Heart right ventricle (tissue), 16 donors: ENCODE measurements at places on chromosomes 1 and 21.

DNA sequence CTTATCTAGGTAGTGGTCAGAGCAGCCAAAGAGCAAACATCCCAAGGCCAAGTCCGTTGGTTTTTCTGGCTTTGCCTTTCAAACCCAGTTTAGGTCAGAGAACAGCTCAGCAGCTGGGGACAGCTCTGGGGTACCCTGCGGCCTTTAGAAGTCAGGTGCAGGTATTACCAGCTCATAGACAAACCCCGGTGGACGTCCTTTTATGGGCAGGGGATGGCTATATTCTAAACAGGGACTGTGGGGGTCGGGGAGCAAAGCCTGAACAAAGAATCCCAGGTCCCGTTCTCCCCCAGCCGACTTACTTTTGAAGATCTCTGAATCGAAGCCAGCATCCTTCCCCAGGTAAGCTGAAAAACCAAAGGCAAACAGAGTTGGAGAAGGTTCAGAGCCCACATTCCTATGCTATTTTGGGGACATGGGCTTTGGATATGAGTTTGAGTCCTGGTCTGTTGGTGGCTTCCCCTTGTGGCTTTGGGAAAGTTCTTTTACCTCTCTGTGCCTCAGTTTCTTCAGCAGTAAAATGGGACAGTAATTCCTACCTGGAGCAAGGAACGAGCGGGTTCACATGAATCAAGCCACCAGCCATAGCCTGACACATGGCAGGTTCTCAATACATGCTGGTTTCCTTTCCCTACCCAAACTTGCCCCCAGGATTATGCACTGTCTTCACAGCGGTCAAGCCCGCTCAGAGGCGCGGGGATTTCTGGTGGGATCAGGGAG is 16.6 kb downstream of the MYOM3 start:
- DNase-seq = no peak

- no peak for DNase-seq
Measured at GRCh38 chr1:167805041-167805556, 83.3 kb downstream of the MPZL1 start.

GRCh38 chr1:109249654-109250401 is 489 bp downstream of the CELSR2 start:
- no peak for DNase-seq

DNA sequence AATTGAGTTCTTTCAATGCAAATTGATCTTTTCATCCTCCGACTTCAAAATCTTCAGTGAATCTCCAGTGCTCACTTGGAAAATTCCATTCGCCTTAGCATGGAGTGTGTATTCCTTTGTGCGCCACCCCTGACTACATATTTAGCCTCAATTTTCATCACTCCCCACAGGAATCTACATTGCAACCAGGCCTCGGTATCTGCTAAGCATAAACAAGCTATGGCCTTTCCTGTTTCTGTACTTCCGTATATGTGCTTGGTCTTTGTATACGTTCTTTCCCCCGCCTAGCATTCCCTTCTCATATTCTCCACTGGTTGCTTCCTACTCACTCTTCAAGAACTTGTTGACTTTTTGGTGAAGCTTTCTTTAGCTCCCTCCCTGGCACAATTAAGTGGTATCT is 470.8 kb downstream of the LMO4 start:
- no peak for DNase-seq

GRCh38 chr1:168466092-168466713 is 77.6 kb downstream of the XCL2 start:
- no peak for DNase-seq

DNA sequence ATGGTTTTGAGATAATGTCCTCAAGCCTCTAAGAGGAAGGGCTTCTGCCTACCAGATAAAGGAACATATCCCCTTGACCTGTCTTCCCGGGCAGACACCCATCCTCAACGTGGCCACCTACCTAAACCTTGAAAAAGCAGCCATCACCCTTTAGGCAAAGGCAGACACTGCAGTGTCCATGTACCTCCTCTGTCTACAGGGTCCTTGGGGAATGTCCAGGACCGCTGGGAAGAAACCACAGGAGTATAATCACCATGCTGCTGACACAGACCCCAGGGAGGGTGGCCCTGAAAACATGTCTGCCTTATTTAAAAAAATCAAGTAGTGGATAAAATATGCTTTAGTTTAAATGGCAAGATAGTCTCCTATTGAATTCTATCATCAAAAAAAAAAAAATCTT is 16.6 kb downstream of the BCAR3 start:
- no peak for DNase-seq

DNA sequence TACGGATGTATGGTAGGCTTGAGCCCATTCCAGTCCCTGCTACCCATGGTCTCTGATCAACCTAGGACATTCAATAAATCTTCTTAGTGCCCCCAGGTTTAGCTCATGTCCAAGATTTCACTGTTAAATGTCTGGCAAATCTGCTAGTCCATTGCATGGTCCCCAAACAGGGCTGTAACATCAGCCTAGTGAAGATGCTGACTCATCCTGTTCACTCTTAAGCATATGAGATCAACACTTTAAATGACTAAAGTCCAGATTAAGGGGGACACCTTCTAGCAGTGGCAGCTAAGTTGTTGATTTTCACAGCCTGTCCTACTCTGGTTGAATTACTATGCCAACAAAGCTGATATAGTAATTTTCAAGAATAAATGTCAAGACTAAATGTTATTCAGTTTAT is 46.5 kb upstream of the NUF2 start:
- DNase-seq = no peak

DNA sequence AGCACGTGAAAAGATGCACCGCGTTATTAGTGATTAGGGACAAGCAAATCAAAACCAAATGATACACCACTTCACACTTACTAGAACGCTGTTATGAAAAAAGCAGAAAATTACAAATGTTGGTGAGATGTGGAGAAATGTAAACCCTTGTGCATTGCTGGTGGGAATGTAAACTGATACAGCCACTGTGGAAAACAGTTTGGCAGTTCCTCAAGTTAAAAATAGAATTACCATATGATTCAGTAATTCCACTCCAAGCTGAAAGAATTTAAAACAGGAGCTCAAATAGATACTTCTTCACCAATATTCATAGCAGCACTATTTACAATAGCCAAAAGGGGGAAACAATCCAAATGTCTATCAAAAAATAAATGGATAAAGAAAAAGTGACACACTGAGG is 10.3 kb upstream of the EVI5 start:
- no peak for DNase-seq

- peak; percentile 6 for DNase-seq
Measured at GRCh38 chr1:99004861-99005442, at the start of gene PLPPR5. Gene PLPPR5, minus strand, starts transcription at chr1:99004861. Its CDS starts 190 bp downstream, at chr1:99004671.

DNA sequence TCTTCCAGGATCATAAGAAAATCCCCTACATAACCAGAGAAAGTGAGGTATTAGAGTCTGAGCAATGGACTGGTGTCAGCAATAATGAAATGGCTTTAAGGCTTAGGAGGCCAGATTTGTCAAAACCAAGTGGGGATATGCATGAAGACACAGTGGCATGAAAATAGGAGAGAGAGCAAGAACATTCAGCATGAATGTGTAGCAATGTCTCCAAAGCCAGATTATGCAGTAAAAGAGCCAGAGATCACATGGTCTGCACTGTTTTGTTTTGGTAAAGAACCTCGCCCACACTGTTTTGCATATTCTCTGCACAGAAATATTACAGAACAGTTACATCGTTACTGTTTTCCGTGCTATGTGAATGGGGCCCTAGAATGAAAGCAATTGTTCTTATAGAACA is 589.4 kb downstream of the PLPP3 start:
- DNase-seq = no peak

- DNase-seq = no peak
Measured at GRCh38 chr1:21671915-21672314, 2.8 kb upstream of the RAP1GAP start.

GRCh38 chr1:178646821-178647220 is 78.2 kb upstream of the RALGPS2 start:
- no peak for DNase-seq

DNA sequence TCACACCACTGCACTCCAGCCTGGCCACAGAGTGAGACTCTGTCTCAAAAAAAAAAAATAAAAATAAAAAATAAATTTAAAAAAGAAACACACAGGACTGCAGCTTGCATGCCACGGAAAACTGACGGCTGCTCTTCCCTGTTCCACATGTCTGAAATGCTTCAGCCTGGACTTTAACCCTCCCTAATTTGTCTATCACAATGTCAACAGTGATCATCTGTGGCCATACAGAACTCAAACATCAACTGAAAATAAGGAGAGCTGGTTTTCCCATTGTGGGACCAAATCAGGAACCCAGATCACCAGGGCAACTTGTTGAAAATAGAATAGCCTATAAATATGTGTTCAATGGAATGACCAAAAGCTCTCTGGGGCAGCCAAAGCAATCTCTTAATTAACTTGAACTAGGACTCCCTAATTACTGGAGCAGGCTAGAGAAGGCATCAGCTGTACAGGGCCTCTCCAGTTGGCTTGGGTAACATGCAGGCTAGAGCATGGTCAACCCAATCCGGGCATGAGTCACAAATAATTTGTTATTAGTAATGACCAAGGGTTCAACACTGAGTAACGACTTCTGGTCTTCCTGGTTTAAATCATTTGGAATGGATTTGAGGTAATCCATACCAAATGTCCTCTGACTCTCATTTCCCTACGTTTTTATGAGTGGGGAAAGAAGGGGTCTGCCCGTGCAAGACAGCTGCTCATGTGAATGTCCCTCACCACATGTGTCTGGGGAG is 62.7 kb upstream of the KAZN start:
- DNase-seq = no peak

DNA sequence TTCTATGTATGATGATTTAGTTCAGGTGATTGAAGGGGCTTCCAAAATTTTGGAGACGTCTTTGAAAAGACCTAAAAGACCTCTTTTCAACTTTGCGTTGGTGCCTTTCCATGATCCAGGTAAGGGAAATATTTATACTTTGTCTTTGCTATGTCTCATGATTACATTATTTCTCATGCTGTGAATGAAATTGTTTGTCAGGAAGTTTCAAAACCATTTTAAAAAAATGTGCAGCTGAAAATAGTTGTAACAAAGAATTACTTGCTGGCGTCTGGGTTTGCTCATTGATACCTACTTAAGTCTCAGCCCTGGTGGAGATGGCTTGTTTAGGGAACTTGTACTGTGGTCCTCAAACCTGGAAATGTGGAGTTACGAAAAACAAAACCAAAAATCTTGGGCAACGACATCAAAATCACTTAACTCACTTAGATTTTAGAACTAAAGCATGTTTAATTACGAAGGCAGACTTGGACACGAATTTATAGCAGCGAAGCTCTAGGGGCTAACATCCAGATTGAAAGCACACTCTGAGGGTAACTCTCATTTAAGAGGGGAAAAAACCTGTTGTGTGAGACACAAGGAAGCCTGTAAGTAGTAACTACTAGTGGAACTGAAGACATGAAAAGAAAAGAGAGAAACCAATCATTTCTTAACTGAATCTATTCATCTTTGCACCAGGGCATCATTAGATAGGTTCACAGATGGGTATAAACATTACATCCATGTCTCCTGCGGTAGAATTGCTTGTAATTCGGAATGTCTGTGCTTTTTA is 924 bp downstream of the HMCN1 start:
- DNase-seq = no peak

DNA sequence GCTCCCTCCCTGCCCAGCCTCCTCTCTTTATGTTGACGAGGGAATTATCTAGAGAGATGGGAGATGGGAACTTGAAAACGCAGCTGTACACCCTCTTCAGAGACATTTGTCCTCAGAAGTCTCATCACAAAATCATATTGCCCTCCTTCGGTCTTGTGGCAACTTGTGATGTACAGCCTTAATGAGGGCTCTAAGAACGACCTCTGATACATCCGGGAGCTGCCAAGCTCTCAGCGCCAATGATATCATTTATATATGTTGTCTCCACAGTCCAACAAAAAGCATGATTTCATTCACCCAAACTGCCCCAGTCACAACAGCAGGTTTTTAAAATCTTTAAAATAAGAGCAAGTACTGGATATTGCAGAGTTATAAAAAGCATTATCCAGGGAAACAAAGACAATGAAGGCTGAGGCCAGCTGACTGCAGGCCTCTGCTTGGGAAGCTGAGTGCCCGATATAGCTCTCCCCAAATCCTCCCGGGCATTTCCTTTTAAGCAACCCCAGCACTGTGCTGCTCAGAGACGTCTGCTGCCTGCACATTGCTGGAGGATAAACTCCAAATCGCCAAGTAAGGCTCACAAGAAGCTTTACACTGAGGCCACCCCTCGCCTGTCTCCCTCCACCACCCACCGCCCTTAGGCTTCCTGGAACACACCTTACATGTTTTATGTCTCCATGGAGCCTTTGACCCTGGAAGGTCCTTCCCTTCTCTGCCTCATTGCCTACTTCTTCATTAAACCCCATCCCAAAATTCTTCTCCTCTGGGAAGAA is 236.1 kb downstream of the C1orf94 start:
- DNase-seq = no peak

DNA sequence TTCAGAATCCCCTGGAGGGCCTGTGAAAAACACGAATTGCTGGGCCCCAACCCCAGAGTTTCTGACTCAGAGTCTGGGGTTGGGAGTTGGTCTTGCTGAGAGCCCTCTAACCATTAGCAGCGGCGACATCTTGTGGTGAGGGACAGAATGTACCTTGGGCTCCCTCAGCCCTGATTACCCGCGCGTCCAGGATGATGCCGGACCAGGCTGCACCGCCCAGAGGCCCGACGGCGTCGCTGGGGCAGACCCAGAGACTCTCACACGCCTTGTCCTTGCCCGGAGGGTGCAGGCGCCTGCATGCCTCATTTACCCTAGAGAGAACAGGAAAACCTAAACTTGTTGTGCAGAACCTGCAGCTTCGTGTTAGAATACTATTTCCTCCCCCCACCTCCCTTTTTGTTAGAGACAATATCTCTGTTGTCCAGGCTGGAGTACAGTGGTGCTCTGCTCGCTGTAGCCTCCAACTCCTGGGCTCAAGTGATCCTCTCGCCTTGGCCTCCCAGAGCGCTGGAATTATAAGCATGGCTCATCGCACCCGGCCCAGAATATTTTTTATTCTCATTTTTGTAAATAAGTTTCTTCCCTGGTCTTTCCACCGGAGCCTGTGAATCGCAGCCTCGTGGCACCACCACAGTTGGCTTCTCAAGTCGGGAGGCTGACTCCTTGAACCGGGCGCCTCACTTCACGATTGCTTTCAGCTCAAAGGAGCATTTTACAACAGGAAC is 22.2 kb upstream of the RD3 start:
- peak; percentile 72 for DNase-seq

- no peak for DNase-seq
Measured at GRCh38 chr1:99306644-99307043, 42.4 kb downstream of the PLPPR4 start.

- DNase-seq = no peak
Measured at GRCh38 chr1:119327094-119327449, 41.5 kb upstream of the HAO2 start.

DNA sequence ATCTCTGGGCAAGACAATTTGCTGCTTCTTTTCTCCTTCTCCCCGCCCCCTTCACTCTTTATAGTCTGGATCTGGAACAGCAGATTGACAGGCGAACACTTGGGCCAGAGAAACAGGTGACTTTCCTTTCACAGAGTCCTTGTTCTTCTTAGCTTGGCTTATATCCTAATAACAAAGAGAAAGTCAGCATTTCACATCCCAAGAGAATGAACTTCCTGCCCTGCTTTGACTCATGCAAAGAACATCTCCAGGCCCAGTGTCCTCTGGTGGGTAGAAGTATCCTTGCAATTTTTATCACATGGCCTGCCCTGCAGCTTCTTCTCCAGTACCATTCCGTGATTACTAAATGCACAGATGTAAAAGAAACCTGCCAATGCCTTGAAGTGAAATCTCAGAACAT is 764.4 kb downstream of the ADGRL2 start:
- DNase-seq = no peak
